ENCODE measurements at places on chromosomes 5 and 9. TPM values are rescaled to one million over a fixed set of nuclear protein-coding genes. Genes with fewer than 3 reads are reported as not detected.

- no peak for DNase-seq
Observed at GRCh38 chr9:77523891-77524290, 124.2 kb downstream of the GNA14 start.

GRCh38 chr5:80672140-80672736 lies 17.5 kb upstream of the DHFR start:
- peak; percentile 64 for DNase-seq

- DNase-seq: no peak
Observed at GRCh38 chr9:36213387-36213786, 22.7 kb downstream of the CLTA start.

- no peak for DNase-seq
Observed at GRCh38 chr9:90365666-90366065, 277.0 kb downstream of the DIRAS2 start.

GRCh38 chr5:111434800-111435199 lies 77.5 kb downstream of the STARD4 start:
- DNase-seq: no peak

GRCh38 chr5:68067291-68067690 lies 148.3 kb upstream of the PIK3R1 start:
- DNase-seq: no peak

DNA sequence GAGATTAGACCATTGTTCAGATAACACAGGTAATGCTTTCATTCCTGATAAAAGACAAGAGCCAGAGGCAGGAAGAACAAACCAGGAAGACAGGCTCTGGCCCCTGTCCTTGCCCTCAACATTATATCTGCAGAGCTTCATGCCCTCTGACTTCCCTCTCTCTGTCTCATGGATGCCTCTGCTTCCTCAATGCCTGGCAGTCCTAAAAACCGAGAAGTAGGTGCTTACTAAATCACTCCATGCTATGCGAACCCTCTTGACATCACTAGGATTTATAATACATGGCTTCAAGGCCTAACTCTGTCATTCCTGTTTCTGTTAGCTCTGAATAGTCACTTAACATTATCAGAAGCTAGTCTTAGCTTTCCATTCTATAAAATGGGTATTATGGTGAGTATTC lies 117.8 kb downstream of the TLR4 start:
- DNase-seq: no peak

GRCh38 chr5:35876922-35877321 lies 20.2 kb downstream of the IL7R start:
- DNase-seq: no peak

DNA sequence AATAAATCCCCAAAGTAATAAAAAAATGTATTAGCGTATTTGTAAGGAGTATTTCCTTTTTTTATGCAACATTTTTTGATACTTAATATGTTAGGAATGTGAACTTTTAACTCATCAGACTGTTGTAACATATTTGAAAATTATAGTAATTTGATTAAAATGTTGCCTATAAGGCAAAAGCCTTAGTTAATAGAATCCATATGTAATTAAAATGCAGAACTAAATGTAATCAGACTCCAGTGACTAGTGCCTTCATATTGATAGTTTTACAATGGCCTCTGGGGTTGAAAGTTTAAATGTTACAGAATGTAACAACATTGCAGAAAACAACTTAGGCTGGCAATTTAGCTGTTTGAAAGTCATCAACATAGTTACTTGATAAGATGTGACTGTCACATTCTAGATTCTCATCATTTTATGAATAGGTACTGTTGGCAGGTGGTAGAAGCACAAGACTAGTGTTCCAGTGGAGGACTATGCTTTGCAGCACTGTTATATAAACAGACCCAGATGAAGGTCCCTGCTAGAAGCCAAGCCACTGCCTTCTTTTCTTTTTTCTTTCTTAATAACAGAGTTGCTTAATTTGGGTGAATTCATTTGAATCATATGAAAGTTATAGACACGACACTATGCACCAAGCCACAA lies 382.9 kb downstream of the CCDC171 start:
- no peak for DNase-seq

DNA sequence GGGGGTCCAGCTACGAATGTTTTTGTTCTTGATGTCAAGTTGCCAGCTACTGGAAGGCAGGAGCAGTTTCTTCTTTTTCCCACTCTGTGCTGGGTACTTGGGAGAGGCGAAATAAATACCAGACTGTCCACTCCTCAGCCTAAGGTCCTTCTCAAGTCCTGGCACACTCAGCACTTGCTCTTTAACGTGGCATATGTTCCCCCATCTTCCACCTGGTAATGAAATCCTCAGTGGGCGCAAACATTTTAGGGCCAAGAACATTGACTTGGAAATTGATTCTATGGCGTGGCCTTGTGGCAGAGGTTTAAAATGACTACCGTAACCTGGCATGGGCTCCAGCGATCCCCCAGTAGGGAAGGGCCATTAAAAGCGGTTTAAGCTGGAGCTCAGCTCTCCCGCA lies 51.1 kb upstream of the UBTD2 start:
- no peak for DNase-seq

DNA sequence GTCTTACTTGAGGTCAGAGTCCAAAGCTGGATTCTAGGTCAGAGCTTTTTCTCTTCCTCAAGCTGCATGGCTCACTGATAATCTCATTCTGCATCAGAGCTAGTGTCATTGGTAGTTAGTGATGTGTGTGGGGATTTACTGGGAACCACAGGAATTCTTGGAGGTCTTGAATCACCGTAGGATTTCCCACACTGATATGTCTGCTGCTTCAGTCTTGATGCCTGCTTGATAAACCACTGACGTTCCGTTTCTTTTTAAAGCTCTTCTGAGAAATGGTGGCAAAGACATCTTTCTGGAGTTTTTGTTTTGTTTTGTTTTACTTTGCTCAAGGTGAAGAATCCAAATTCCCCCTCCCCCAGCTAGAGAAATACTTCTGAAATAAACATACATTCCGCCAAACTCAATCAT lies 1.2 kb upstream of the GARIN3 start:
- DNase-seq: no peak

TXNDC8 gene
- not detected for total RNA-seq

GALNT12 gene
- total RNA-seq: 18.0 TPM

ARHGEF28 gene
- total RNA-seq: 0.57 TPM

DAB2IP gene
- 22.0 TPM for total RNA-seq
